ENCODE measurements at places on chromosomes 3 and 15.

DNA sequence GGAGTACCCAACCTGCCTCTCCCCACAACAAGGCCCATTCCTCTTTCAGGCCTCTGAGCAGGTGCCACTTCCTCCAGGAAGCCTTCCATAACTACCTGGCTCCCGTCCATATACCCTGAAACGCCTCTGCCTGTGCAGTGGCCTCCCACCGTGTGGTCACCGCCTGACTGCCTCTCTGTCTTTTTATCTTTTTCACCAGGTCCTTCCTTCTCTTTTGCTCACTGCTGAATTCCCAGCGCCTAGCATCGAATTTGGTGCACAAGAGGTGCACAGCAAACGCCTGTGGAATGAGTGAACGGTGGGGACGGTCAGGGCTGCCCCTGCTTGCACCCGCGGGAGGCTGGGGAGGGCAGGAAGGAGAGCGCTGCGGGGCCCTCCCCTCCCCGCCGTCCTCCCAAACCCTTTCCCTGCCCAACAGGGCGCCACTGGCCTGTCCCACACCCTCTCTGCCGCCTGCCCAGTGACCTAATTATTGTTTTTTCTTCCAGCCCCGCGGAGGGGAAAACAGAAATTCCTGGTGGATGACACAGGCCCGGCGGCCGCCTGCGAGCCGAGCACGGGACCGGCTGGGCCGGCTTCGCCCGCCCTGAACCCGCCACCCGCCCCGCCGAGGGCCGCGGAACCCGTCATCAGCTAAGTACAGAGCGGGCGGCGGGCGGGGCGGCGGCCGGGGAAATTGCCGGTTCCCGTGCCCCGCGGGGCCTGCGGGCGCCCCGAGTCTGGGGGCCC lies 140.1 kb downstream of the SMAD6 start:
- no peak for DNase-seq

GRCh38 chr3:22960105-22960984 lies 242.8 kb upstream of the UBE2E2 start:
- DNase-seq = peak; percentile 32

- no peak for DNase-seq
Observed at GRCh38 chr3:14883226-14883625, 64.2 kb upstream of the NR2C2 start.

DNA sequence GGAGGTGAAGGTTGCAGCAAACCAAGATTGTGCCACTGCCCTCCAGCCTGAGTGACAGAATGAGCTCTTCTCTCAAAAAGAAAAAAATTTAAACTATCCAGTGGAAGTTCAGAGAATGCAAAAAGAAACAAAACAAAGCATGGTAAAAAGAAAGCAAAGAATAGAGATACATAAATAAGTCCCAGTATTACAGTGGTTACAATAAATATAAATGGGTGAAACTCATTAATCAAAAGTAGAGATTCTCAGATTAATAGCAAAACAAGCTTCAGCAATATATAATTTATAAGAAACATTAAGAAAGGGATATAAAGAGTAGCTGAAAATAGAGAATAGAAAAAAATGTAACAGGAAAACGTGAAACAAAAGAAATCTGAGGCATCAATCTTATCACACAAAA lies 23.6 kb upstream of the GHSR start:
- DNase-seq = no peak

- DNase-seq = no peak
Observed at GRCh38 chr3:183400352-183400751, 28.1 kb downstream of the MCF2L2 start.

- no peak for DNase-seq
Observed at GRCh38 chr3:170327040-170327808, 30.3 kb upstream of the SKIL start.

DNA sequence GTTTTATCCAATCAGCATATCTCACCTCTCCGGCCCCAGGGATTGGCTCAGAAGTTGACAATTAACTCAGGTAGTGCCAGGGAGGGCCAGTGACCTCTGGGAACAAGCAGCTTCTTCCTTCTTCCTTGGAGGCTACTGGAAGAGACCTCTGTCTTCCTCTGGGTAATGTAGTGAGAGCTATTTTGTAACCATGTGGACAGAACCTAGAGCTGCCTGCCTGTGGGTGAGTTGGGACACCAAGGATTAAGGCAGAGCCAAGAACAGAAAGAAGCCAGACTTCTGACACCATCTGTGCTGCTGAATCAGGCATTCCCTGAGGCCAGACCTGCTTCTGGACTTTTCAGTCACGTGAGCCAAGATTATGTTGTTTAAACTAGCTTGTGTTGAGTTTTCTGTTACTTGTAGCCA lies 5.9 kb upstream of the NDUFAF1 start:
- DNase-seq = no peak

DNA sequence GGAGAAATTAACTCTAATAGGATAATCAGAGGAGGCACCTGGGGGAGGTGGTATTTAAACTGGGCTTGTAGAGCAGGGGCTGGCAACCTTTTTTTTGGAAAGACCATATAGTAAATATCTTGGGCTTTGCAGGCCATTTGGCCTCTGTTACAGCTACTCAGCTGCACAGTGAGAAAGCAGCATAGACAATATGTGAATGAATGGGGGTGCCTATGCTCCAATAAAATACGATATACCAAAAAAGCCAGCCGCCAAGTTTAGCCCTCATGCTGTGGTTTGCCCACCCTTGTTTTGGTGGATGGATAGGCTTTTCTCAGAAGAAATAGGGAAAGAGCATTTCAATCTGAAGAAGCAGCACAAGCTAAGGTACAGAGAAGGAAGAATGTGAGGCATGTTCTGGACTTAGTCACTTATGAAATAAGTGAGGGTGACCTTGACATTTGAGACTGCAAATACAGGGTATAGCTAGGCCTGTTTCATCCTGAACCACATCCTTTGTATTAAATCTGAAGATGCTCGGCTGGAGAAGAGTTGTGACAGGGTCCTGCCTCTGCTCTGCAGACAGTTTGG lies 131.0 kb upstream of the NR2E3 start:
- no peak for DNase-seq

GRCh38 chr3:100993309-100993708 lies at the start of gene ABI3BP:
Gene ABI3BP, minus strand, starts transcription at chr3:100993421. Its CDS starts 37 bp downstream, at chr3:100993384.
- no peak for DNase-seq

- DNase-seq = no peak
Observed at GRCh38 chr3:135851201-135852081, 114.1 kb upstream of the PPP2R3A start.

GRCh38 chr3:178367817-178368617 lies 168.2 kb upstream of the KCNMB2 start:
- DNase-seq = no peak

DNA sequence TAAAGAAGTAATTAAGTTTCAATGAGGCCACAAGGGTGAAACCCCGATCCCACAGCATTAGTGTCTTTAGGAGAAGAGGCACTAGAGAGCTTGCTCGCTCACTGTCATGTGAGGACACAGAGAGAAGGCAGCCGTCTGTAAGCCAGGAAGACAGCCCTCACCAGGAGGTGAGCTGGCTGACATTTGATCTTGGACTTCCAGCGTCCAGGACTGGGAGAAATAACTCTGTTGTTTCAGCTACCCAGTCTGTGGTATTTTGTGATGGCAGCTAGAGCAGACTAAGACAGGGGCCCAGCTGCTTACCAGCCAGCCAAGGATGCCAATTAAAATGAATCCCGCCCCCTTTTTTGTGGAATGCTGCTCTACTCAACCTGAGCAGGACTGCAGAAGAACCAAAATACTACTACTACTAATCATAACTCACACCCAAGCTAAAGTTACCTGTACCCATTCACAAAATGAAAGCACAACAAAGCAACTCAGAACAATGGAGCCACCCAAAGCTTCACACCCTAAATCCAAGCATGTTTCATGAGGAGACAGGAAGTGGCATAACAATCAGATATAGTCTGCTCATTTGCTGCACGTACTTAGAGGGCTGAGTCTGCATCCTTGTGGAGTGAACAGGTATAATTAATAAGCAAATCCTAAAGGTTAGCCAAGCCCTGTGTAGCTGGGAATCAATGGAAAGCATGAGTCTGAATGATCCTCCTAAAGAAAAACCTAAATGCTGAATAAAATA lies 35.6 kb upstream of the RHCG start:
- no peak for DNase-seq

DNA sequence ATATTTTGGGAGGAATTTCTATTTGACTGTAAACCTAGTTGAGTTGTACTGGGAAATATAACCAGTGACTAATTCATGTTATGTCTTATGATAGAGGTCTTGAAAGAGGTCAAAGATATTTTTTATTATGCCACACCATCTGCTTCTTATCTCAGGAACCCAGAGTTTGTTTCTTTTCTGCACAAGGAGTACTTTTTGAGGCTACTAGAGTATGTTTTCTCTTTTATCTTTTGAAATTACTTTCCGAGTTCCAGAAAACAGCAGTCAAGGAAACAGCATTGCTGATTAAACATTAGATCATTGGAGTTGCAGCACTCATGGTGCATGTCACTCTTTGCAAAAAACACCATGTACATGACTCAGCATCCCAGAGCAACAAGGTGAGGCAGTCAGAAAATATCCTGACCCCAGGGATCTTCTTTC lies 645.8 kb upstream of the NR2F2 start:
- no peak for DNase-seq

GRCh38 chr3:67561266-67561665 lies 93.1 kb downstream of the SUCLG2 start:
- no peak for DNase-seq

DNA sequence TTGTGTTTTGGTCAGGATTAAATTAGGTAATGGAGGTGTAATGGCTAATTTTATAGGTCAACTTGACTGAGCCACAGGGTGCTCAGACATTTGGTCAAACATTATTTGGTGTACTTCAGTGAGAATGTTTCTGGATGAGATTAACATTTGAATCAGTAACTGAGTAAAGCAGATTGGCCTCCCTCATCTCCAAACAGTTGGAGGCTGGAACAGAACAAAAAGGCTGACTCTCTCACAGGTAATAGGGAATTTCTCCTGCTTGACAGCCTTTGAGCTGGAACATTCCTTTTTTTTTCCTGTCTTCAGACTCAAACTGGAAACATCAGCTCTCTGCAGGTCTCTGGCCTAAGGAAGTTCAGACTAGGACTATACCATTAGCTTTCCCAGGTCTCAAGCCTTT lies 280.7 kb downstream of the ZBTB20 start:
- DNase-seq = no peak

DNA sequence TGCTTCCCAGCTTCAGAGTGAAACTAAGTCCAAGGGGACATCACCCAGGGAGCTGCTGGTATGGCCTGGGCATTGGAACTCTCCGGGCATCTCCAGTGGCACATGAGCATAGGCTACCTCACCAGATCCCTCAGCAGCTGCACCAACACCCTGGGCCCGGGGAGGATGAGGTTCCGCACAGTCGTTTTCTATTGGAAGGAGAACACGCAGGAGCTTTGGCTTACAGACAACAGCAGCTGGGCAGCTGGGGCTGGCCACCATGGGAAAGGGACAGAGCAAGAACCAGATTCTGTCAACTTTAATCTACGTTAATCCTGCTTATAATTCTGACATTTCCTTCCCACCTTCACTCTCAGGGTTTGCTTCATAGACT lies 65.5 kb downstream of the MYO1E start:
- no peak for DNase-seq

DNA sequence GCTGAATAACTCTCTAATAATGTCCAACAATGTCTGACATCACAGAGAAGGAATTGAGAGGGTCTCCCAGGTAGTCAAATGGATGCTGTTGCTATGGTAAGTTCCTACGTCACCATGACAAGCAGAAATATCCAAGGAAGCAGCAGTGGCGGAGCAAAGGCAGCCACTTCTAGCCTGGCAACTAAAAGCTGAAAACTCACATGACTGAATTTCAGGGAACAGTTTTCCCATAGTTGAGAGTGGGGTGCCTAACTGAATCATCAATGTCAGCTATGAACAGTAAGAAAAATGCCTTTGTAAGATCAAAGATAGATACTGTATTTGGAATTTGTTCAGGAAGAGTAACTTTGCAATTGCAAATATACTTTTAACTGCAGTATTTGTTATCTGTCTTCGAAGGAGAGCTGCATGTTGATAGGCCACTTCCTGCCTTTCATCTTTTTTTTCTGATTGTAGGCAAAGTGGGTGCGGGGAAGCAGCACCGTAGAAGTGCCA lies 161.7 kb downstream of the BBX start:
- no peak for DNase-seq

GRCh38 chr15:62187425-62187824 lies 22.3 kb upstream of the C2CD4B start:
- DNase-seq = no peak

GRCh38 chr3:13263770-13264467 lies 156.2 kb downstream of the NUP210 start:
- DNase-seq = no peak

- DNase-seq = peak; percentile 3
Observed at GRCh38 chr3:87307805-87308204, 31.4 kb upstream of the POU1F1 start.

GRCh38 chr15:49769225-49769624 lies 148.4 kb downstream of the DTWD1 start:
- no peak for DNase-seq

GRCh38 chr15:67796196-67797127 lies 28.8 kb upstream of the SKOR1 start:
- DNase-seq = no peak

- DNase-seq = no peak
Observed at GRCh38 chr3:29373131-29373680, 92.3 kb downstream of the RBMS3 start.

DNA sequence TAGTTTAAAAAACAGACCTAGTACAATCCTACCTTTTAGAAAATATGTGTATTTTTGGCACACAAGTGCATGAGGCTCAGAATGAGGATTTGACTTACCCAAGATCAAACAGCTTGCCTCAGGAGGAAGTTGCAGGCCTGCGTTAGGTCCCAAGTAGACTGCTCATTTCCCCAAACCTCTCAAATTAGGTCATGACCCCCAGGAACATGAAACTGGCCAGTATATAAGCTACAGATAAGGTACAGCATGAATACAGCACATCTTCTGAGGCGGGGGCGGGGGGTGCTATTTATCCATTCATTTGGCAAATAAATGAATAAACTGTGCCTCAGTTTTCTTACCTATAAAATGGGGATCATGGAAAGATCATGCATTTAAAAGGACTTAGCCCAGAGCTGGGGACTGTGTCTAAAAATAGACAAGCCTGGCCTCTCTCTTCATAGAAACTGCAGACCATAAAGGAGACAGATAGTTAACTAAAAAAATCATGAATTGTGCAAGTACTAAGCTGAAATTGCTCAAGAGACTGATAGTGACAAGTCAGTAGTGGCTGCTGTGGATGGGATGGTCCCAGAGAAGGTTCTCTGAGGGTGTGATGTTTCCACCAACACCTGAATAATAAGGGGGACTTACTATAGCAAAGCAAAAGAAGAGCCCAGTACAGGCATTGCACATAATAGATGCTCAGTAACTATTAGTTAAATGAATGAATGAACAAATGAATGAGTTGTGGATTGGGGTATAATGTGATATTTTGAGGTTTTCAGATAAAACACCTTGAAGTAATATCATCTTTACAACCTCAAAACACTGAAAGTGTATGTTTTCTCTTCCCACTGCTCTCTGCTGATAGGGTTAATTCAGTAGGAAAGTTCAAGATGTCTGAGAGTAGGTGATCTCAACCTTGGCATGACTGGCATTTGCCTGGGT lies 258.5 kb upstream of the PROK2 start:
- peak; percentile 38 for DNase-seq

GRCh38 chr3:149120051-149120972 lies 9.1 kb upstream of the HPS3 start:
- peak; percentile 76 for DNase-seq

- DNase-seq = no peak
Observed at GRCh38 chr3:182940266-182940808, 40.0 kb downstream of the DCUN1D1 start.

Data from GM20000 (cell line).